ENCODE measurements at places on chromosomes 2 and 18.

DNA sequence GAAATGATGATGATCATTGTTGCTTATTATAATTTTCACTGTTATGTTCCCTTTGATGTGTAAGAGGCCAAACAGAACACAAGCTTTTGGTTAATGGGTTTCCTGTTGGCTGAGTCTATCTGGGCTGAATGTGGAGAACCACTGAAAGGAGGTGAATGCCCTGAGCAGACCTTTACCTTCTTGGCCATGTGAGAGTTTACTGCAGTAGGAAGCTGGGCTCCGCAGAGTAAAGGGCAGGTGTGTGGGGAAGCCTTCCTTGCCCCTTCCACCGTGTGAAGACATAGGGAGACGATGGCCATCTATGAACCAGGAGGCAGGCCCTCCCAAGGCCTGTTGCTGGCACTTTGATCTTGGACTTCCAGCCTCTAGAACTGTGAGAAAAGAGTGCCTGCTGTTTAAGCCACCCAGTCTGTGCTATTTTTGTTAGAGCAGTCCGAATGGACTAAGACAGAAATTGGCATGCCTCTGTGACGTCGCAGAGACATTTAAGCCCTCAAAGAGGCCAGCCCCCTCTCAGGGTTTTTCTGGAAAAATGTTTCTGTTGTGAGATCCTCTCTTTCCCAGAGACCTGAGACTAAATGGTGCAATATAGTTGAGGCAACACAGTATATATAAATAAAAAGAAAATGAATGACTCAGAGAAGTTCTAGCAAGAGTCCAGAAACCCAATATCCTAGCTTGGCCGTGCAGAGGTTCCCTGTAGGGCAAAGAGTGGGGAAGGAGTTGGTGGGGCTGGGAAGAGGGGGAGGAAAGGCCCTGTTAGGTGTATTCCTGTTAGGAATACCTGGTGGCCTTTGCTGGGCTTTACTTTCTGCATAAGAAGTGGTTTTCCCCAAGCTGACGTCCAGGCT lies 121.9 kb upstream of the LGALSL start:
- DNase-seq: no peak

DNA sequence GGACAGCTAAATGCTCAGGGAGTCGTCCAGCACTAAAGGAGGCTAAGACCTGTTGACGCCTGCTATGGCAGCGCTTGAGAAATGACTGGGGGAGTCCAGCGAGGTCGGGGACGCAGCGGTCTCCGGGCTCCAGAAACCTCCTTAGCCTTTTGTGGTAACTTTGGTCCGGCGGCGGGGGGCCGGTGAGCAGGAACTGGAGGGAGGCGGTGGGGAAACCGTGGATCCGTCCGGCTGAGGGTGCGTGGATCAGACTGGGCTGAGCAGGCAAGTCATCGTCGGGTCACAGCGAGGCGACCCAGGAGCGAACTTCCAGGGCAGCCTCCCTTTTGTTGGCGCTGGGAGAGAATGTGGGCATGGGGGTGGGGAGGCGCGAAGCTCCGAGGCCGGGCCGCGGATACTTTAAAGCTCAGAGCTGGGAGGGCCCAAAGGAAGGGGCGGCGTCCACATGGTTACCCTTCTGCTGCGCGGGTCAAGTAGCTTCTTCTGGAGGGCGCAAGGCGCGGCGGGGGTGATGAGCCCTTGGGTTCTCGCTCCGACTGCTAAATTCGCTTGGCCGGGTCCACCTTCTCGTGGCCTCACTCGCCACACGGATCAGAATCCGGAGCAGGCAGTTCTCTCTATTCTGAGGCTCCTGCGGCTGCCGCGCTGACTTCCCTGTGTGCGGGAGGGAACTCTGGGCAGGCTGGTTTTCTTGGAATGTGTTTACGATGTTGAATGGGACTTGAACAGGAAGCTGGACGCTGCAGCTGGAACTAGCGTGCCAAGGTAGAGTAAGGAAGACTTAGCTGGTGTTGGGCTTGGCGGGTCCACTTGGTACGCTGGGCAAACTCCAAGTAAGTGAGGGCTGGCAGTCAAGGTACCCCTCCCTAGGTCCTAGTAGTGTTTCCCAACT lies 920 bp downstream of the GULP1 start:
- peak; percentile 70 for DNase-seq

GRCh38 chr18:79186649-79187048 lies 117.5 kb downstream of the ATP9B start:
- DNase-seq: no peak

DNA sequence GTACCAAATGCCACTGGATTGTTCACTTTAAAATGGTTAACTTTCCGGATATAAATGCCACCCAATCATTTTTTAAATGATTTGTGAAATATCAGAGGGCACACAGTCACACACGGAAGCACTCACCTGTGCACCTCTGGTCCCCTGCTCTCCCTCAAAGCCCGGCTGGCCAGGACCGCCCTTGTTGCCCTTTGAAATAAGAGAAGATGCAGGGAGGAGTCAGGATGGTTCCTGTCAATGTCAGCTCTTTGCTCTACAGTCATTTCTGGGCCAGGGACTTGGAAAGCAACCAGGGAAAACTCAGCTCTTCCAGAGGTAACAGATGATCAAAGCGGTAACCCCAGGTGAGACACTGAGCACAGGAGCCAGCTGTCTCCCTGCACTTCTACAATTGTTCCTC lies 60.7 kb downstream of the COL6A3 start:
- no peak for DNase-seq

GRCh38 chr2:171004363-171004762 lies 75.3 kb downstream of the GORASP2 start:
- no peak for DNase-seq

Data from fibroblast of skin of right quadriceps (primary cell).